ENCODE measurements at places on chromosomes 2 and 18.

DNA sequence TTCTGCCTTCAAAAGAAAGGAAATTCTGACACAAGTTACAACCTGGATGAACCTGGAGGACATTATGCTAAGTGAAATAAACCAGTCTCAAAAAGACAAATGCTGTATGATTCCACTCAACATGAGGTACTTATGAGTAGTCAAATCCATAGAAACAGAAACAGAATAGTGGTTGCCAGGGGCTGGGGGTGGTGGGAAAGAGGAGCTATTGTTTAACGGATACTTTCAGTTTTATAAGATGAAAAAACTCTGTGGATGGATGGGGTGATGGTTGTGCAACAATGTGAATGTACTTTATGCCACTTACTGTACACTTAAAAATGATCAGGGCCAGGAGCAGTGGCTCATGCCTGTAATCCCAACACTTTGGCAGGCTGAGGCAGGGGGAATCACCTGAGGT lies 15.4 kb downstream of the SLC35F5 start:
- DNase-seq: no peak

DNA sequence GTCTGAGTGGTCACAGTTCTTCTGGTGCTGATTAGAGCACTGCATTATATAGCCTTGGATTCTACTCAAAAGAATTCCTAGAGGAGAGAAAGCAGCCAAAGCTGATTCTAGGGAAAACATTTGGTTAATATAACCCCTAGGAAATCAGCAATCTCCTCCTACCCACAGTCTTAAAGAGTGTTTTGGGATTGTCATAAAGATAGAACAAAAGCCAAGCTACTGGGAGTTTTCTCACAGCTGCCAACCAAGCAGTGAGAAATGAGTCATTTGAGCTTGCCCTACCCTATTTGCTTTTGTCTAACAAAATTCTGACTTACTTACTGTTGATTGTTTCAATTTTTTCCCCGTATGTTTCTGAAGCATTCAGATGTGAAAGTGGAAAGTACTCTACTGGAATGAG lies 469.3 kb downstream of the PLCL1 start:
- no peak for DNase-seq

- no peak for DNase-seq
These were observed 88.7 kb downstream of the NRP2 start for GRCh38 chr2:205771031-205771430.

GRCh38 chr2:98457045-98457696 lies 12.5 kb downstream of the INPP4A start:
- DNase-seq: no peak

DNA sequence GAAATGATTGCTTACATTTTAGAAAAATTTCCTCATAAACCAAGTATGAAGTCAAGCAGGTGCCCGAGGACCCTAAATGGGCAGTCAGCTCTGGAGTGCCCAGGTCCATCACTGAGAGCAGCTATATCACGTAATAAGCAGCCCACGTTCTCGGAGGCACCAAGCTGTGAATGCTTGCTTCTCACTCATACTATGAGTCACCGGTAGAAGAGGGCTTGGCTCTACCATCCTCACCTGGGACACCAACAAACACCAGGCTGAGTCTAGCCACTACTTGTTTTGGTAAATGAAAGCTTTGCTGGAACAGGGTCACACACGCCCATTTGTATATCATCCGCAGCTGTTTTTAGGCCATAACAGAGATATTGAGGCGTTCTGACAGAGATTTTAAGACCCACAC lies 207.5 kb downstream of the SEPTIN10 start:
- no peak for DNase-seq

DNA sequence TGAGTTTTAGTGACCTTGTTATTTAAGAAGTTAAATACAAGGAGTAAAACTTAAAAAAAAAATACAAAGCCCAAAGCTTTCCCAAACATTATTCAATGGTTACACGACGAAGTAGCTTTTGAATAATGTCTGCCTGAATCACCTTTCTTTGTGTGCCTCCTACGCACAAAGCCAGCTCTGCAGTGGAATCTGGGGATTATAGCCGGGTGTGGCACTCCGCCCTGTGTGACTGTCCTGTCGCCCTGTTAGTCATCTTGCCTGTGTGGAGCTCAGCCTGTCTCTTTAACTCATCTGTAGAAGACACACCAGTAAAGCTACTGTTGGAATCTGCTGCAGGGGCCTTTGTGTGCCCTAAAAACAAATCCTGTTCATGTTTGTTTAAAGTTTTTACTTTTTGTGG lies 79.4 kb upstream of the TCF7L1 start:
- no peak for DNase-seq

GRCh38 chr2:178796079-178796677 lies 11.0 kb downstream of the TTN start:
- DNase-seq: peak; percentile 5

GRCh38 chr2:20143263-20143662 lies 81.7 kb downstream of the SDC1 start:
- DNase-seq: no peak

- no peak for DNase-seq
These were observed 140.7 kb downstream of the TTC27 start for GRCh38 chr2:32768387-32769174.

GRCh38 chr2:98388081-98388480 lies 41.8 kb downstream of the CNGA3 start:
- no peak for DNase-seq

DNA sequence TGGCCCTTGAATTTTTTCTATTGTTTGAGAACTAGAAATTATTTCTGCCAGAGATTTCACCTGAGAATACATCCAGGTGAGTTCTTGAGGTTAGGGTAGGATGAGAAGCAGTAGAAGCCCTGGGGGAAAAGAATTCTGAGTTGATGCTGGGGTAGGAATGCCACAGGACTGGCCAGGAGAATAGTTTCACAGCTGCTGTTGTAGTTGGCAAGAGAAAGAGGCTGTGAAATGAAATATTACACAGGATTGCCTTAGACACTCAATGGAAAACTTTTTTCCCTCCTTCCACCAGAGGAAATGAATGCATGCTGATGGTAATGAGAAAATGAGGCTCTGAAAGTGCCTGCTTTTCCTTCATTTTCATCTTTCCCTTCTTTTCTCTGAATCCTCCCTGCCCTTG lies 54.6 kb downstream of the PRKCE start:
- DNase-seq: no peak
